ENCODE measurements at places on chromosomes 1 and 21.

GRCh38 chr1:215631040-215631439, 63.9 kb downstream of the KCTD3 start:
- no peak for DNase-seq

- DNase-seq: no peak
Measured at GRCh38 chr21:38343691-38344090, 86.9 kb downstream of the KCNJ15 start.

GRCh38 chr1:44073528-44073927, 42.3 kb upstream of the SLC6A9 start:
- no peak for DNase-seq

DNA sequence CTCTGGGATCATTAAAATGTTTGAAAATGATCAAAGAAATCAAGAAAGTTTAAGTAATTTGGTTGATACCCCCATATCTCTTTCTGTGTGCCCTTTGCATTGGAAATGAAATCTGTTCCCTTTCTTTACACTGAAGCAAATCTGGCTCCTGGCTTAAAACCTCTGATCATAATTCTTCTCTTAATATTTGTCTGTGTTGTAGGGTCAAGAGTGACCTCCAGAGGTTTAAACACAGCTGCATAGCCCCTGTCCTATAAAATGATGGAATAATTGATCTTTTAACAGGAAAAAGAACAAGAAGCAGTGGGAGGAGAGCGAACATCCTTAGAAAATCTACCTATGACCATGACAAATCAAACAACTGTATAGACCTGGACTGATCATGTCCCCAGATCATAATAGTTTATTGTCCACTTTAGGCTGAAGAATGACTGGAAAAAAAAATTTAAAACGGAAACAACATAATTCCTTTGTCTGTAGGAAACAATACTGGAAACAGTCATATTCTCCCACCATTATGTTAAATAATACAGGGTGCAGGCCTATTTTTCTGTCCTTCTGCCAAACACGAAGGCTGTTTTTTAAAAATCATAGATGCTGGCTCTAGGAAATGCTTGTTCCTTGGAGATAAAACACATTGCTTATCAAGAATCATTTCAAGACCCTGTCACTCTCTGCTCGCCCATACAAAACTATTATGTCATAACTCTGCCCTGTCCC, 184.3 kb downstream of the NEGR1 start:
- DNase-seq: no peak

DNA sequence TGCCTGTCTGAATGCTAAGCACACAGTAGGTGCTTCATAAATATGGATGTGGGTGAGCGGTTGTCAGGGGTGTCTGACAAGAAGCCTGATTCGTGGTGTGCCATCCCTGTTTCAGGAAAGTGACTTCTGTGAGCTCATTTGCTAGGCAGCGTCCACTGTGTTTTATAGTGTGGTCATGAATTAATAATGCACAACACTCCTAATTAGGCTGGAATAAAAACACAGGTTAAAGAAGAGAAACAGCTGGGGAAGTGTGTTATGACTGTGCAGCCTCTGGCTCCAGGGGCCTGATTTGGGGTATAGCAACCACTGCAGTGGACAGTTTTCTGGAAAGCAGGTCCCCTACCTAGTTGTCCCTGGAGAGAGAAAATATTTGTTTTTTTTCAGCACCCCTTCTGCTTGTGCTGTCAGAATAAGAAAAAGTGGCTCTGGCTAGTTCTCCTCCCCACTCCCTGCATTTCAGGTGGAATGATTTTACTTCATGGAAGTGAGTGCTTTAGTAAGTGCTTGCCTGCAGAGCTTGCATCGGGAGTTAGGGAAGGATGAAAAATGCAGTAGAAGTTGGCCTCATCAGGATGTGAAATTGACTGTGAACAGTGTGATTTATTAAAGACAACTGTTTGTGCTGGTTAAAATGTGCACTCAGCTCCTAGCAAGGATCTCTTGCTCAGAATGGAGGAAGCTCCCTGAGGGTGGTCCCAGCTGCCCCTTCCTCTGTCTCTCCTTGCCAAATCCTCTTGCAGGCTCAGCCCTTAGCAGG, 333.8 kb downstream of the HHAT start:
- no peak for DNase-seq

DNA sequence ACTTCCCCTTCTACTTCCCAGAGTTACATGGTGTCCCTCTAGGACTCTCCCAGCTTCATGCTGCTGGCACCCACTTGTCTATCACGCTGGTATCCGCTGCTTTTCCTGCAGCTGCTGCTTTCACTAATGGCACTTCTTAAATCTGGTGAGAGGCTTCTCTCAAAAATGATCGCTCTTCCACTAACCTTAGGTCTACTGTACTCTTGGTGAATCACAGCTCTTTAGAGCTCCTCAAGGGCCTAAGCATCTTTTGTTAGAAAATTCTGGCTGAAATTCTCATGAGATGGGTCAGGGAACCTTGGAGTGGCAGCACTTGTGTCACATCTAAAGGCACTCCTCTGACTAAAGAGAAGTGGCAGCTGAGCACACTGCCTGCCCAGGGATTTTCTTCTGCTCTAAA, 32.1 kb downstream of the ZMYND12 start:
- DNase-seq: no peak

GRCh38 chr1:145868232-145868631, 9.4 kb upstream of the PIAS3 start:
- no peak for DNase-seq

Measured in AML-193 (cell line).